ENCODE measurements at places on chromosomes 5 and 9.

GRCh38 chr5:159620853-159621540 is 290.7 kb upstream of the IL12B start:
- no peak for DNase-seq

GRCh38 chr5:179297486-179298180 is 47.6 kb downstream of the ADAMTS2 start:
- DNase-seq: no peak

DNA sequence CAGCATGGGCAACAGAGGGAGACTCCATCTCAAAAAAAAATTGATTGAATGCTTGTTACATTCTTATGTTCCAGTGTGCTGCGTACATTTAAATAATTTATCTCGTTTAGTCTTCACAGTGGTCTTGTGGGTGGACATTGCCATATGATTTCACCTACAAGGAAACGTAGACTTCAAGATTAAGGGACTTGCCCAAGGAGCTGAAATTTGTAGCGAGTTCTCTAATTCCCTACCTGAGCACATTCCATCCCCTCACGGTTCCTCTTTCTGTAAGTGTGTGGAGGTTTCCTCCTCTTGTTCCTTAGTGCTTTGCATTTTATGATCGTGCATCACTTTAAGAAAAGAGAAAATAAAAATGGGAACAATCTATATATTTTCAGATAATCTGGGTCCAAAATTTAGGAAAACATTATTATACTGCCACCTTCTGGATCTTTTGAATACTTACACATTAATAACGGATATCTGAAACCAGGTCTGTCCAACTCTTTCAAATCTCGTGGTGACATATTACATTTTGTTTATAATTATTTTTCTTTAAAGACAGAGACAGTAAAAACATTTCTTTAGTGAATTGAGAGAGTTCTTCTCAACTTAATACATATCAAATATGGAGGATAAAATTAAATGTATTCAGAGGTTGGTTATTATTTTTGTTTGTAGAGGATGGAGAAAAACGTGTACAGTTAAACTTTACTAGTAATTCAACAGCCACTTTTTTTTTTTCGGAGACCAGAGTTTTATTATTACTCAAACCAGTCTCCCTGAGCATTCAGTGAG is 29.9 kb upstream of the C7 start:
- DNase-seq: no peak

DNA sequence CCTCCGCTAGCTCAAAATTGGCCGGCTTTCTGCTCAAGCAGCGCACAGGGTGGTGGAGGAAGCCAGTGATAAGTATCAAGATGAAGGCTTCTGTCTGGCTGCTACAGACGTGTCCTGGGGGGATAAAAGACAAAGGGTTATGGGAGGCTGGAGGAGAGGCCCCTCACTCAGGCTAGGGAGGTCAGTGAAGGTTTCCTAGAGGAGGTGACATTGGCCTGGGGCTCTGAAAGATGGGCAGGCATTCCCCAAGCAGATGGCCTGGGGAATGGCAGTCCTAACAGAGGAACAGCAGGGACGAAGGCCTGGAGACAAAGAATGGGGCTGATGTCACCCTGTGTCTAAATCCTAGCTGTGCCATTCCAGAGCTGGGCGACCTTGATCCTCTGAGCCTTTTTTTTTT is 32.3 kb downstream of the OLFML2A start:
- no peak for DNase-seq

GRCh38 chr9:35537913-35538312 is 48.0 kb downstream of the RUSC2 start:
- no peak for DNase-seq

- no peak for DNase-seq
These were observed 237.2 kb downstream of the FBXL7 start for GRCh38 chr5:15737036-15737821.

DNA sequence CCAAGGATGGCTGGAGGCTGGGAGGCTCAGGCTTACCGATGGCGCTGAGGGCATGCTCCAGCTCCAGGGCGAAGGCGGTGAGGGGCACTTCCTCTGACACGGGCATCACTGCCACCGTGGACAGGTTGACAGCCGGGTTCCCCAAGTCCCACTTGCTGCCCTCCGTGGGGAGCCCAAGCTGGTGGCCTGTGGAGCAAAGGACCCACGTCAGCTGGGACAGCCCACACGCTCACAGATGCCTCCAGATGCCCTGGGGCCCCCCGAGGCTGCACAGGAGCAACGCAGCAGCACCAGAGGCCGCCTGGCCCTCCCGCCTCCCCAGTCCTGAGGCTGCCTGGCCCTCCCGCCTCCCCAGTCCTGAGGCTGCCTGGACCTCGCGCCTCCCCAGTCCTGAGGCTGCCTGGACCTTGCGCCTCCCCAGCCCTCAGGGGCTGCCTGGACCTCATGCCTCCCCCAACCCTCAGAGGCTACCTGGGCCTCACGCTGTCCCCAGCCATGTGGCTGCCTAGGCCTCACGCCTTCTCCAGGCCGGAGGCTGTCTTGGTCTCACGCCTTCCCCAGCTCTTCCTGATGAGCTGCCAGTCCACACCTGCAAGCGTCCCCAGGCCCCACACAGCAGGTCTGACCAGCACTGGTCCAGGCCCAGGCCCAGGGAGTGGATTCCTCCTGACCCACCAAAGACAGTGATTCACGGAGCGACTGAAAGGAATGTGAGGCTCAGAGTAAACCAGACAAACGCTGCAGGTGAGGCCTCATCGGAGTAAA is 25.6 kb upstream of the NSMF start:
- DNase-seq: no peak

GRCh38 chr9:130295431-130295830 is 29.9 kb downstream of the HMCN2 start:
- no peak for DNase-seq

GRCh38 chr9:33250458-33250995 is 10.6 kb downstream of the SPINK4 start:
- DNase-seq: no peak

DNA sequence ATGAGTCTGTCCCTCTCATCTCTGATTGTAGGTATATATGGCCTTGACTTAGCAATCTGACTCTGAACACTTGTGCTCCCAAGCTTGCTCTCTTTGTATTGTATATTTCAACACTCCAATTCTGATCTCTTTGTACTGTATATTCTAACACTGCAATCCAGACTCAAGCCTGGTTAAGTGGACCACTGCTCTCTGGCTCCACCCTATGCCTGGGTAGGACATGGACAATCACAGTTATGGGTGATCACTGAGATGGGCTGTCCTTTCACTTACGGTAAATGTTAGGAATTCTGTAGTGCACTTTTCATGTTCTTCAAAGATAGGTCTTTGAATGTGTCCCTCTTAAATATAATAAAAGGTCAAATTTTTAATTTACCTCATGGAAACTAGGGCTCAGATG is 165.1 kb downstream of the TLR4 start:
- no peak for DNase-seq

DNA sequence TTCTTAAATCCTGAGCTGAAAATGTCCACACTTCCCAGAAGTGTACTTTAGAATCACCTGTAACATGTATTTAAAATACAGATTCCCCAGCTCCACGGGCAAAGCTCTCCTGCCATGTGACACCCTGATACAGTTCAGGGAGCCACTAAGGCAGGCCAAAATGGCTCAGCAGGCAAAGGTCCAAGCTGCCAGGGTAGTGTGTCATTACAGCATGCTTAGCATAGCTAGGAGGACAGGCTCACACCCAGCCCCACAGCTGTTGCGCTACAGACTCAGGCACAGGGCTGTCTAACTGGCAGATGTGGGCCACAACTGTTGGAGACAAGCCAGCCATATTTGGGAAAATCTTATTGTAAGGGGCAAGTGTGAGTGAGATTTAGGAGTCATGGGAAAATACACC is 73.0 kb downstream of the C9orf85 start:
- no peak for DNase-seq

DNA sequence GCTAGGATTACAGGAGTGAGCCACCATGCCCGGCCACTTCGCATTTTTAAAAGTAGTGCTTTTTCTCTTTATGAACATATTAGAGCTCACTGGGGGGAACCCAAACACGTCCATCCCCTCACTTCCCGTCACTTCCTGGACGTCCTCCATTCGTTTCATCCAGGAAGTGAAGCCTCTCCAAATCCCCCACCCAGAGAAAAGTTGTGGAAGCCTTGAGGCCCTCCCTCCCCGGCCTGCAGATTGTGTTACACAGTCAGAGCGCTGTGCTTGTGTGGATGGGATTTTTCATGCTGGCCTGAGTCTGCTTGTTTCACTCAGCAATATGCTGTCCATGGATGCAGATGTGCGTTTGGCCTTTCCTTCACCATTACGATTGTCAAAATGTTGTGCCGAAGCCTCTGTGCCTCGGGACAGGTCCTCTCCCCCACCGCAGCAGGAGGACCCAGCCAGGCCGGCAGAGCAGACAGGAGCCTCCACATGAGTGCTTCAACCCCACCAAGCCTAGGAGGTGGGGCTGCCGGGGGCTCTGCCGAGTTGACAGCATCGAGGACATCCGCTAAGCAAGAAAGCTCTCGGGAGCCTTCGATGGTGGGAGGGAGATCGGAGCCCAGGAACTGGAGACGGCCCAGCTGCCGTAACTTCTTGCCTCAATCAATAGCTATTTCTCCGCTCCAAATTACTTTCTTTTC is 121.6 kb upstream of the PPP1R26 start:
- DNase-seq: no peak

DNA sequence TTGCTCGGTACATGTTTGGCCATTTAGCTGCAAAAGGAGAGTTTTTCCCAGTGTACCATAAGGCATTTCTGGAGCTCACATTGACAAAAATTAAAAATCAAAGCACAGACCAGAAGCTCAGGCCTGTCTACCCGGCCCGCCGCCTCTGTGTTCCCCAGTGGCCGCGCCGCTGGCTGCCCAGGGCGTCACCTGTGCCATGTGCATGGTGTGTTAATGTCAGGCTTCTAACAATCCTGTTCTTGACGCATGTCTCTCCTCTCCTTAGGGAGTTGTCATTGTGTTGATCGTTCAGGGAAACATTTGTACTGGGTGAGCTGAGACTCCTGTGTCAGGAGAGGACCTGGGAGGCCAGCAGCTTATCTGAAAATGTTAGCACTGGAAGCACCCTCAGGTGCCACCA is 9.6 kb upstream of the NTNG2 start:
- no peak for DNase-seq

- no peak for DNase-seq
These were observed 71.3 kb downstream of the GLIS3 start for GRCh38 chr9:4228606-4229005.

DNA sequence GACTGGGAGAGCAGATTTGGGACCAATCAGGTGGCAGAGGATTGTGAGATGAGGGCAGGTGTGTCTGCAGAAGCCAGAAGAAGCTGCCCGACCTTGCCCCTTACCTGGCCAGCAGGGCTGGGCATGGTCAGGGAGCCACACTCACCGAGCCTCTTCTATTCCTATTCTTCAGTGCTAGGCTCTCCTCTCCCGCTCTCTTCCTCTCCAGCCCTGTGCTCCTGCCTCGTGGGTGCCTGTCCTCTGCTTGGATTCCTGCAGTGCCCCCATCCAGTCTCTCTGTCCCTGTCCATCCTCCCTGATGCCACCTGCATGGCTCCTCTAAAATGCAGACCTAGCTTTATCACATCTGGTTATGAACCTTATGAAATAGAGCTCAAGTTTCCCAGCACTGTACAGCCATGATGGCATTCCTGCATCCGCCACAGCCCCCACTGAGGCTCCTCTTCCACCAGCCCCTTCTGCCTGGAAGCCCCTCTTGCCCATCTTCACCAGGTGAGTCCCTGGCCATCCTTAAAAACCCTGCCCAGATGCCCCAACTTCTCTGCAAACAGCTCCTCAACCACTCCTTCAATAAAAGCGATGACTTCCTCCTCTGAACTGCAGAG is 8.2 kb downstream of the UBE2QL1 start:
- no peak for DNase-seq

DNA sequence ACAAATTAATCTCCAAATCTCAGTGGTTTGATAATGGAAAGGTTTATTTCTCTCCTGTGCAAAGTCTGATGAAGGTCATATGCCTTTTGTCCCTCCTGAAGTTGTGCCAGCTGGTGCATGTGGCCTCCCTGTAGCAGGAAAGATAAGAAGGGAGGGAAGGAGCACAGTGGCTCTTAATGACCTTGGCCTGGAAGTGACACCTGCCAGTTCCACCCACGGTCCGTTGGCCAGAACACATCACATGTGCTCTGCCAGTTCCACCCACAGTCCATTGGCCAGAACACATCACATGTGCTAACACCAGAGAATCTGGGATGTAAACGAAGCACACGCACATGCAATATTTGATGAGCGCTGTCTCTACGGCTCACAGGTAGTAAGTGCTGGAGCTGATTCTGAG is 130.9 kb downstream of the DOCK2 start:
- DNase-seq: no peak

GRCh38 chr5:90233476-90233875 is 176.1 kb downstream of the CETN3 start:
- DNase-seq: no peak

DNA sequence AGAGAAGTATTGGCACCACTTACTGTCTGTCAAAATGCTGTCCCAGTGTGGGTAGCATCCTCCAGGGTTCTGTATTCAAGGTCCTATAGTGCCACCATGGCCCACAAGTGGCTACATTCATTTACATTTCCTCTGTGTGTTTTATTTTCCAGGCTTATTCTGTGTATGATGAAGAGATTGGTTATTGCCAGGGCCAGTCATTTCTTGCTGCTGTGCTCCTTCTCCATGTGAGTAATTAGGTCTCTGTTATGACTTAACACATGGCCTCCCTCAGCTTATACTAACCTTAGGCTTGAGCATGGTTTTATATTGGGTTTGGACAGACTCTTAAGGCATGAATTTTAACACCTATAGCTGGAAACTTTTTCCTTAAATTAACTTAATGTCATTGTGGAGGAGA is 36.7 kb downstream of the GPR21 start:
- no peak for DNase-seq

DNA sequence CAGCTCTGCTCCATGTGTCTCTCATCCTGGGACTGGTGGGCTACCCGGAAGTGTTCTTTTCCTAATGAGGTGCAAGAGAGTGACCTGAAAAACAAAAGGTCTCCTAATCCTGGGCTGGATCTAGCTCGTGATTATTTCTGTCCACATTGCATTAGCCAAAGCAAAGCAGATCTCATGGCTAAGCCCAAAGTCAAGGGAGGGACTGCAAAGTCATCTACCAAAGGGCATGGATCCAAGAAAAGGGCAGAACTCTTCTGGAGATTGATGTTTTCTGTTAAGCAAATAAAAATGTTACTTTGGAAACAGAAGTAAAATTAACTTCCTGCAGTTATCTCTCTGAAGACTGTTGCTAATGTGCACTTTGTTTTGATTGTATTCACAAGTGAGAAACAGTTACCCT is 225.2 kb downstream of the CFAP90 start:
- DNase-seq: no peak

Measured in stimulated activated CD4-positive, alpha-beta T cell treated with anti-CD3 and anti-CD28 coated beads, TNF-alpha, amount 100 ng/mL, for 24 hours (primary cell).